ENCODE measurements at places on chromosomes 5 and 9.

DNA sequence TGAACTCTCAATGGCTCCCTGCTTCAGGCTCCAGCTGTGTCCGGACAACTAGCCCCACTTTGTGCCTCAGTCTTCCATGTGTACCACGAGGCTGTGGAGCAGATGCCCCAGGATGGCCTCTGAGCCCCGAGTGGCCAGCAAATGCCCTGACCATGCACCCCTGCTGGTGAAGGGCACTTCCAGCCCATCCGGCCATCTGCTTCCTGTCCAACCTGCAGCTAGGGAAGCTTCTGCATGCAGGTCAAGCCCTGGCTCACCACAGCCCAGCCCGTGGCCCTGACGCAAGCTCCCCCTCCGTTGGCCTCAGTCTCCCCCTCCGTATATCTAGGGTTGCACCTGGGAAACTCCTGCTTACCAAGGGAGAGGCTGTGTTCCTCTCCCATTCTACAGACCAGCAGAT lies 4.8 kb downstream of the NINJ1 start:
- no peak for DNase-seq

- DNase-seq, result no peak
These were observed 4.6 kb upstream of the RGMB start for GRCh38 chr5:98768960-98769209.

DNA sequence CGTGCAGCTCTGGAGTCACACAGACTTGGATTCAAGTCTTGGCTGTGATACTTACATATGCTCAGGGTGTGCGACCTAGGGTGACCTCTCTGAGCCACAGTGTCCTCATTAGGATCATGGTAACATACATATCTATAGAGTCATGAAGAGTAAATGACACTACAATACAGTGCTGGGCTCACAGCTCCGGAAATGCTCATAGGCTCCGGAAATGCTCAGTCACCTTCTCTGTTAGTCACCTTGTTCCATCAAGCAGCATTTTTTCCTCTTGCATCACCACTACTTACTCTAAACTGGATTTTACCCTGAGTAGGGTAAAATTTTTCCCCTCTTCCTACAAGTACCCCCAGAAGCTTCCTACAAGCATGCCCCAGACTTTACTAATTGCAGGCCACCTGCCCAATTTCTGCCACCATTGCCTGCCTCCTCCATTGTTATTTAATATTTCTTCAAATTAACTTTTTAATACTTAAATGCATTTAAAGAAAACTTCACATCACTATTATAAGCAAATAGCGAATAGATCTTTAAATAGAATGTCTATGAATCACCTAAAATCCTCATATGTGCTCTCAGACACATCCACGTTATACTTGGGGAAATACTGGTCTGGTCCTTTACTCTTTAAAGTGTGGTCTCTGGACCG lies 147.6 kb upstream of the SPRY4 start:
- no peak for DNase-seq

DNA sequence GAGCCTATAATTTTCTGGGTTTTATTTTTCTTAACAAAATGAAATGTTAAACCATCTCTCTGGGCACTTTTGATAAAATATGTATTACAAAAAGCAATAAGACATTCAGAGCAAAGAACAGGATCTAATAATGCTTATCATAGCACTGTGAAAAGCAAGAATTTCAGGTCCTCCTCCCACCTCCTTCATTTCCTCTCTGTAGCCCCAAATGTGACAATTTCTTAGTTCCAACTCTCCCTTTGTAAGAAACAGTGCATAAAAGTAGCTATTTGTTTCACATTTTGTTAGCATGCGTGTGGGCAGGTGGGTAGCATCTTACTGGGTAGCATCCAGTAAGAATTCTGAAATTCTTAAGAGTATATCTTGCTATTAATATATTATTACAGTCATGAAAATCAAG lies 130.9 kb upstream of the RASA1 start:
- DNase-seq, result no peak

DNA sequence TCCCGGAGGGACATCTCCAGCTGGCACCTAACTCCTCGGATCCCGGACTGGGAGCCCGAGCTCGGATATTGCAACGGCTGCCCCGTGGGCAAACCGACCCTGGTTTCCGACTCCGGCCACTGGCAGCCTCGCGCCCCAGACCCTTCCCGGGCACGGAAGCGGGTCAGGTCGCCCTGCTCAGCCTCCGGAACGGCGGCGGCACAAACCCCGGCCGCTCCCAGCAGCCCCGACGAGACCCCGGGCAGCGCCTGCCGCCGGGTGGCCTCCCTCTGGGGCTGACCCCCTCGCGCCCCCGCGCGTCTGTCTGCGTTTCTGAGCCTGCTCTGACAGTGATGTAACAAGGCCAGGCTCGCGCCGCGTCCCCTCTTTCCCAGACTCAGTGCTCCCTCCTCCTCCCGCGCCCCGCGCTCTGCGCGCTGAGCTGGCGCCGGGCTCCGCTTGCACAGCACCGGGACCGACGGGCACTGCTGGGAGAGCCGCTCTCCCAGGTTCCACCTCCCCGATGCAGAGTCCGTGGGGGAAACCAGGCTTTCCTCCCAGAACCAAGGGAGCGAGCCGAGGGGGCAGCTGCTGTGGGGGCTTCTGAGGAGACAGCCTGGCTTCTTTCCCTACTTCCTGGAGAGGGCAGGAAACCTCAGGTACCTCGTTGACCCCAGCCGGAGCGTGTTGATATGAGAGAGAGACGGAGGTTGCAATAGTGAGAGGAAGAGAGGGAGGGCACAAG lies at the start of gene TMEM215:
TSS of gene TMEM215 (plus strand) at position 373 of the 724 bp plus-strand sequence. CDS start 644 bp downstream, outside the sequence.
- DNase-seq, result no peak

- DNase-seq, result no peak
These were observed 214.2 kb downstream of the ELAVL2 start for GRCh38 chr9:23611869-23612268.

- DNase-seq, result no peak
These were observed 141.7 kb upstream of the ADRA1B start for GRCh38 chr5:159774476-159775031.
